ENCODE measurements at places on chromosomes 16 and 17.

DNA sequence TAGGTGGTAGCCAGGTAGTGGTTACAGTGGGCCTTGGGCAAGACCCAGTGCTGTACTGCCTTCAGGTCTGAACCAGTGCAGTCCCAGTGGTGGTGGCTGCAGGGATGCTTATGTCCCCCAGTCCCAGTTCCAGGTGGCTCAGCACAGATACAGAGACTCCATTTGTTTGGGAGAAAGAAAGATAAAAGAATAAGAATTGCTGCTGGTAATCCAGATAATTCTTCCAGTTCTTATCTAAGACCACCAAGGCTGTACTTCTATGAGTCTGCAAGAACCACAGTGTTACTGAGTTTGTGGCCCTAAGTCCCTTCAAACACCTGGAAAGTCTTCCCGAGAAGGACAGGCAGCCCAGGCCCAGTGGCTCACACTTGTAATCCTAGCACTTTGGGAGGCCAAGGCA, 33.9 kb upstream of the ATP2C2 start:
- DNase-seq: no peak

DNA sequence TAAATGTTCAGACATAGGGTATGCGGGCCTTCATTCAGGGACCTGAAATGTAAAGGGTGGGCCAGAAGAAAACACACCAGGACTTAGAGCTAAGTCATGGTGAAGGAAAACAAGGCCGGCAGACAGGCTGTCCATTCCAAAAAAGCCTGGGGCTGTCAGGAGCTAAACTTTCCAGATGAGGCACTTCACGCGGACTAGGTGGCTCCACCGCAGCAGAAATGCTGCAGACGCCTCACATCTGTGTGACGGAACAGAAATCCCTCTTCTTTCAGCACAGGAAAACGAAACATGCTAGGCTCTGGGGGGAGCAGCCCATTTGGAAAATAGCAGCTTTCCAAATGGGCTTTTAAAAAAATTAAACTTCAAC, 88.7 kb downstream of the HS3ST3A1 start:
- no peak for DNase-seq

DNA sequence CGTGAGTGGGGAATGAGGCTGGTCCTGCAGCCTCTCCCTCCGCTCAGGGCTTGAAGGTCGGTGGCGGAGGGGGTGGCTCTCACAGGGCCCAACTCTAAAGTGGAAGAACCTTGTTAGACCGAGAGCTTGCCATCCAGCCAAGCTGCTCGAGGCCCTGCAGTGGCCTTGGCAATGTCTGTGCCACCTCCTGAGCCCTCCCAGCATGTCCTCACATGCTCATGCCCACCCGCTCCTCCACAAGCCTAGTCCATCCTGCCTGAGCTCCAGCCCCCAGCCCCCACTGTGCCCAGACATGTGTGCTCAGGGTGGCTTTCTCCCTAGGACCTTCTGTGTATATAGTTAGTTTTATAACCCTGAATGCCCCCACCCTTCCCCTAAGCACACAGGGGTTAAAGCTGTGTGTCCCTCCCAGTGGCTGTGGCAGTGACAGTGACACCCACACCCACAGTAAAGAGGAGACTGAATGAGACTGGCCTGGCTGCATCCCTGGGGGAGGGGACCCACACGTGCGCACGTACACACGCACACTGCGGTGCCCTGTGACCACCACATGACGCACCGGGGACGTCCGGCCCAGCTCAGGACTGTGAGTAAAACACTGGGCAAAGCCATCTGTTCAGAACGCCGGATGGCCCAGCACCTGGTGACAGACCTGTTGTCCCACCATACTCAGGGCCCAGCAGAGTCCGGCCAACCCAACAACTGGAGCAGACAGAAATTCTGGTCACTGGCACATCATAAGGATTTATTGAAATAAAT, 15.6 kb downstream of the PDK2 start:
- DNase-seq: no peak

GRCh38 chr17:1485423-1486376, 6.8 kb downstream of the MYO1C start:
- DNase-seq: no peak

DNA sequence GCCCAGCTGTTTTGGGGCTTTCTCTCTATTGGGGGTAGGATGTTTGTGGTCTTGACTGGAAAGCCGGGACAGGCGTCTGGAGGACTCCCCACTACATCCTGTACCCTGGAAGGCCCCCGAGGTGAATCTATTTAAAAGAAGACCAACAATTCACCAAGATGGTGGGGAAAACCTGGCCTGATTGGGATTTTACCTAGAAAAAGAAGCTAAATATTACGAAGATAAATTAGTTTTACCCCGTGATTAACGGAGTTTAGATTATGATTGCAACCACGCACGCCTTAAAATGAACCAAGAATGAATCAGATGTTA, 779 bp upstream of the CCDC102A start:
- no peak for DNase-seq

GRCh38 chr17:82101767-82102679, 4.0 kb upstream of the FASN start:
- DNase-seq: peak; percentile 89

DNA sequence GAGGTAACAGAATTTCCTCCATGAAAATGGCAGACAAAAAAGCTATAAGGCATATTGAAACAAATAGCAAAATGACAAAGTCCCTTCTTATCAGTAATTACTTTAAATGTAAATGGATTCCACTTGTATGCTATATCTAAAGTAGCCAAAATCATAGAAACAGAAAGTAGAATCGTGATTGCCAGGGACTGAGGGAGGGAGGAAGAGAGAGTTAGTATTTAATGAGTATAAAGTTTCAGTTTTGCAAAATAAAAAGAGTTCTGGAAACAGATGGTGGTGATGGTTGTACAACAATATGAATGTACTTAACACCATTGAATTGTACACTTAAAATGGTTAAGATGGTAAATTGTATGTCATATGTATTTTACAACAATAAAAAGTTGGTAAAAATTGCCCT, 407.4 kb downstream of the CA10 start:
- no peak for DNase-seq

- DNase-seq: no peak
Observed at GRCh38 chr17:75806822-75807500, 22.4 kb downstream of the UNK start.

- DNase-seq: no peak
Observed at GRCh38 chr17:50109785-50110184, 14.6 kb downstream of the PDK2 start.

GRCh38 chr16:69378760-69379159, 7.0 kb downstream of the TERF2 start:
- no peak for DNase-seq

GRCh38 chr17:40410082-40410481, 7.6 kb downstream of the TOP2A start:
- DNase-seq: no peak

DNA sequence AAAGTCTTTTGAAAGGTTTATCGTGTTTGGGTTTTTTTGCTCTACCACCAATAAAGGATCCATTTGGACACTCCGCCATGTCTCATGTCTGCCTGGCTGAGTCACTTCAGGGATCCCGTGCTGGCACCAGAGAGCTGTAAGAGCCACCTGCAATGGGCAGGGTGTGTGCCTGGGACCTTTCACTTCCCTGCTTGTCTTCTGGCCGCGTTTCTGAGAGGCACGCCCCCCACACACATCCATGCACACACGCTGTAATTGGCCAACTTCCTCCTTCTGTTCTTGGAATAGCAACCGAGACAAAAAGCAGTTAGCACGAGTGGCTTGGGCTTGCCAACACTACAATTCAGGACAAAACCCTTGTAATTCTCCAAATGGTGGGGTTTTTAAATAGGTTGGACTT, 9.8 kb upstream of the SOST start:
- DNase-seq: peak; percentile 87

DNA sequence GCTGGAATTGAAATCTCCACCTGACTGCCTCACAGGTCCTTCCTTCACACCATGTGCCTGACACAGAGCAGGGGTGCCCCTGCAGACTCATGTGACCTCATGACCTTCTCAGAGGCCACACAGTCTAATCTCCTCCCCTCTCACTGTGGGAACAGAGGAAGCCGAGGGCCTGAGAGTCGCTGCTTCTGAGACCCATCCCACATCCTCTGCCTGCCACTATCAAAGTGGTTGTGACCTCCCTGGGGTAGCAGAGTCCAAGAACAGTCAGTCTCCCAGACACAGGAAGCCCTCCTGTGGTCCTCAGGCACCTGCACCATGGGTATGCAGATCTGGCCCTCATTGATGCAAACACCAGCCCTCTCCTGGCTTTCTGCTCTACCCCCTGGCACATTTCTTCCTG, 78.5 kb downstream of the RAB11FIP4 start:
- DNase-seq: no peak

GRCh38 chr16:85304337-85304736, 192.1 kb upstream of the CIBAR2 start:
- no peak for DNase-seq

DNA sequence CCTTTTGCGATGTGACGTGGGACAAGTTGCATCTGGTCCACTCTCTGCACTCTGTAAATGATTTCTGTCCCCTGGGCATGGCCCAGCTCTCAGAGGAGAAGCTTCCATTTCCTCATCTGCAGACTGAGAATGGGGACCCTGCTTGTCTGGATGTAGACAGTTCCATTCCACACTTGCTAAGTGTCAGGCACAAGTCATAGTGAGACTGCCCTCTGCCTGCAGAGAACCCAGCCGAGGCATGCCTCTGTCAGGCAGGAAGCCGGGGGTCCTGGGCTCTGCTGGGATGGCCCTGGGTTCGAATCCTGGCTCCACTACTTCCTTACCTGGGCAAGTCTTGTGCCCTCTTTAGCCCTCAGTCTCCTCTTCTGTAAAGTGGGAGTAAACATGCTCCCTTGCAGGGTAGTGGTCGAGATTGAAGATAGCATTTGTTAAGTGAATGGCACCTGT, 4.1 kb downstream of the MAP2K3 start:
- DNase-seq: peak; percentile 85

DNA sequence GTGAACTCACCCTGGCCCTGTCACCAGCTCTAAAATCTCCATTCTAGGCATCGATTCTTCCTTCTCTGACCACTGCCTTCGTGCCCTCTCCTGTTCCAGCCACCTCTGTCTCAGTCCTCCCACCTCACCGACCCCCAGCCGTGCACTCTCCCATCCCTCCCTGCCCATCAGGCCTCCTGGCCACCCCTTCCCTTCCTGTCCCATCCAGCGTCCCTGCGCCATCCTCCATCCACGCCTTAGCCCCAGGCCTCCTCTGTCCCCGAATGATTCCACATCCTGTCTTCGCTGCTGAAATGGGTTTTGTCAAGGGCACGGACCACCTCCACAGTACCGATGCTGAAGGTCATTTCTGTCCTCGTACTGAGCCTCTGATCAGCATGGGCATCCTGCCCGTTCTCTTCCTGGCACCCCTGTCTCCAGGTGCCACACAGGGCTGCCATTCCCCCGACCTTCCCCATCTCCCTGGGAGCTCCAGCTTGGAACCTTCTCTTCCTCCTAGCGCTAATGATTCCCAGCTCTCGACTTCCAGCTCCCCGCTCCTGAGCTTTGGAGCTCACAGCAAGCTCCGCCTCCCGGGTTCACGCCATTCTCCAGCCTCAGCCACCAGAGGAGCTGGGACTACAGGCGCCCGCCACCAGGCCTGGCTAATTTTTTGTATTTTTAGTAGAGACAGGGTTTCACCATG, 2.6 kb downstream of the TRIM65 start:
- DNase-seq: no peak
